ENCODE measurements at places on chromosomes 3 and 15.

DNA sequence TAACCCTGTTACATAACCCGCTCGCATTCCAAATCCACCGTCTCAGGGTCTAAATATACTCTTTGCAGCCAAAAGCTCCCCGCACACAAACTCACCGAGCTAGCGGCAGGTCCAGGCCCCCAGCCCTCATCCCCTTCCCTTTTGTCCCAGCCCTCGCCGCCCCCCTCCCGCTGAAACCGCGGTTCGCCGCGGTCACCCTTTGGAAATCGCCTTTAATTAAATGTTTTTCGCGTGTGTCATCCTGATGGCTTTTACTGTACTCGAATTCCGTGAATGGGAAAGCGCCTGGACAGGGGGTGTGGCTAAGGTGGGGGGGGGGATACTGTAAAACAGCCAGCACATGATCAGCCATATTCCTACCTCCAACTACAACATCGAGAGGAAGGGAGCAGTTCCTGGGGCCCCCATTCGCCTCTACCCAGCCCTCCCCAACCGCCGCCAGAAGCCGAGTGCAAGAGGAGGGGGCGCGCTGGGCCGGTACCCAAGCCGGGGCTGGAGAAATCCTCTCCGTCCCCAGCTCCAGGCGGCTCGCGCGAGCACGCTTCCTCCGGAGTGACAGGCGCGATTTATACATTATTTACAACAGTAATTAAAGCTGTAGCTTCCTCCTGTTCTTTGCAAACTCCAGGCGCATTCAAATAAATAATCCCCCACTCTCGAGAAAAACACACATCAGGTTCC is 1.7 kb downstream of the RORA start:
- DNase-seq, result no peak

DNA sequence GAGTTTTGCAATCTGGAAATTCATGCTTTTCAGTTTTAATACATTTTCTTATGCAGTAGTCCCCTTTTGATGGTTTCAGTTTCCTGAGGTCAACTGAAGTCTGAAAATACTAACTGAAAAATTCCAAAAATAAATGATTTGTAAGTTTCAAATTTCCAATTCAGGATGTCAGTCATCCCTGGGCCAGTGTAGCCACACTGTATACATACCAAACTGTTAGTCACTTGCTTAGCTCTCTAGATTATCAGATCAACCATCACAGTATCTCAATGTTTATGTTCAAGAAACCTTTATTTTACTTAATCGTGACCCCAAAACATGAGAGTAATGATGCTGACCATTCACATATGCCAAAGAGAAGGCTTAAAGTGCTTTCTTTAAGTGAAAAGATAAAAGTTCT is 715.5 kb downstream of the GBE1 start:
- no peak for DNase-seq

GRCh38 chr15:40452296-40453090 is 11.7 kb downstream of the BAHD1 start:
- DNase-seq, result no peak

- DNase-seq, result no peak
Observed at GRCh38 chr3:194086388-194087075, 49.4 kb upstream of the HES1 start.

DNA sequence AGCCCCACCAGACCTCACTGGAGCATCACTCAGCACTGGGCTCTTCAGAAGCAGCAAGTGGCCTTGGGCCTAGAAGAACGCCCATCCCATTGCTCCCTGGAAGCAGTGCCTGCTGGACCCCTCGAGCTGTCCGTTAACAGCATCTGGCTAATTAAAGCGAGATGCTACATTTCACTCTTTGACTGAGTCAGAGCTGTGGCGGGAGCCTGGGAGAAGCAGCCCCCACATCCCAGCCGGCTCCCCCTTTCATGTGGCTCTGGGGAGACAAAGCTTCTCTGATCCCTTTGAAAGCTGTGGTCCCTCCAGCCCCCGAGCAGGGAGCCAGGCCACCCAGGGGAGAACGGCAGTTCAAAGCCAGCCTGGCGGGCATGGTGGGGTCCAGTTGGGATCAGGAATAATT is 103.7 kb downstream of the MEGF11 start:
- no peak for DNase-seq

DNA sequence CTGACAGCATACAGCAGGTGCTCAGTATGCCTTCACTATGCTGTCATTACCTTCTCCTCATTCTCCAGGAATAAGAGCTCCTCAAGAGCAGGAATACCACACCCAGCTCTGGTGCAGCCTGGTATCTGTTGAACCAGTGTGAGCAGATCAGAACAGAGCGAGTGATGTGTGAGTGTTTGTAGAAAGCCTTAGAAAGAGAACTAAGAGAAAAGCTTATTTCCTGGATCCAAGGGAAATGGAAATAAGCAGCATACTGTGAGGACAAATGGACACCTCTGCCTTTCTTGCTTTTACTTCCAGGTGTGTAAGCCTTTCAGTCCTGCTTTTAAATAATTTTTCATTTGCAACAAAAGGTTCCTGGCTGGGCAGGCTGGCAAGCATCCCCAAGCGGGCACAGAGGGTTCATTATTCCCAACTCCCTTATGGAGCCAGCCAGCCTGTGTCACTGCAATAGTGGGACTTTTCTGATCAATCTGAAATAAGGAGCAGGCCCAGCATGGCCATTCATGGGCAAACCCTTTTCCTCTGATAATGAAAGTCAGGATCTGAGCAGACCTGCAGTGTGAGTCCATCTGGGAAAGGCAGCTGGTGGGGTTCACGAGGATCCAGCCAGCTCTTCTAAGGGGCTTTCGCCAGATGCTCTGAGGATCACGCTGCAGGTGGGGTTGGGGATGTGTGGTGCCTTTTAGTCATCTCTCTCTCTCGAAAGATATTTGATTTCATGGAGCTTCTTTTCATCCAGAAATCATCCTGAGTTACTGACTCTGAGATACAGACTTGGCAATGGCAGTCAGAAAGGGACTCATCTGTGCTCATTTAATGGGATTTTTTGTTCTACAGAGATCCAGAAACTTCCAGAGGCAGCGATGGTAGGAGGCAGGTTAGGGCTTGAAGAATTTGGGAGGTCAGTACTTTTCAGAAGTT is 594.9 kb upstream of the CFAP20DC start:
- DNase-seq, result no peak

GRCh38 chr3:78183906-78184599 is 1144.2 kb downstream of the ROBO2 start:
- no peak for DNase-seq

- DNase-seq, result no peak
Observed at GRCh38 chr15:66800584-66801235, 98.7 kb downstream of the SMAD6 start.

DNA sequence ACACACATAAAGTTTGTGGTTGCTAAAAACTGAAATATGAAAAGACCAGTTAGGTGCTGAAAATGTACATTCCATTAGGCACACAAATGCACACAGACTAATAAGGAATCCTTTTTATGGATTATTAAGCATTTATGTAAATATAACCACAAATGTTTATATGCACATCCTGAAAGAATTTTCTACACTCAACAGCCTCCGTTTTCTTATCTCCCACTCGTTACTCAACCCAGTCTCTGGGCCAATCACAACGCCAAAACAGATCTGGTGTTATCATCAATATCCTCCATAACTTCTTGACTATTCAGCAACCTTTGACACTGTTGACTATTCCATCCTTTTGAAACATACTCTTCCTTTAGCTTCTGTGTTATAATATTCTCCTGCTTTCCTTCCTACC is 136.4 kb downstream of the ATP8B4 start:
- DNase-seq, result no peak

DNA sequence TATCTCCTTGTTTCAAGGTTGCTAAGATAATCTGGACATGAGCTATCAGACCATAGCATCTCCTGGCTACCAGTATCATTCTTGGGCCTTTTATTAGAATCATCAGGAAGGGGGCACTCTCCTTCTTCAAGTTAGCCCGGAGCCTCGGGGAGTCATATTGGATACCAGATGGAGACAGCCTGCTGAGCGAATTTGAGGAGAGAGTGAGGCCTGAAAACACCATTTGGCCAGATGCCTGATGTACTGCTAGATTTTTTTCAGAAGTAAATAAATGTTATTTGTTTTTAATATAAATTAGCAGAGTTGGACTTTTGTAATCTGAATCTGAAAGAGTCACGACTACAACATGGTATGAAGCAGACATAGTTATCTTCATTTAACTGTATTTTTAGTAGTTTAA is 848.6 kb downstream of the IGSF11 start:
- no peak for DNase-seq

DNA sequence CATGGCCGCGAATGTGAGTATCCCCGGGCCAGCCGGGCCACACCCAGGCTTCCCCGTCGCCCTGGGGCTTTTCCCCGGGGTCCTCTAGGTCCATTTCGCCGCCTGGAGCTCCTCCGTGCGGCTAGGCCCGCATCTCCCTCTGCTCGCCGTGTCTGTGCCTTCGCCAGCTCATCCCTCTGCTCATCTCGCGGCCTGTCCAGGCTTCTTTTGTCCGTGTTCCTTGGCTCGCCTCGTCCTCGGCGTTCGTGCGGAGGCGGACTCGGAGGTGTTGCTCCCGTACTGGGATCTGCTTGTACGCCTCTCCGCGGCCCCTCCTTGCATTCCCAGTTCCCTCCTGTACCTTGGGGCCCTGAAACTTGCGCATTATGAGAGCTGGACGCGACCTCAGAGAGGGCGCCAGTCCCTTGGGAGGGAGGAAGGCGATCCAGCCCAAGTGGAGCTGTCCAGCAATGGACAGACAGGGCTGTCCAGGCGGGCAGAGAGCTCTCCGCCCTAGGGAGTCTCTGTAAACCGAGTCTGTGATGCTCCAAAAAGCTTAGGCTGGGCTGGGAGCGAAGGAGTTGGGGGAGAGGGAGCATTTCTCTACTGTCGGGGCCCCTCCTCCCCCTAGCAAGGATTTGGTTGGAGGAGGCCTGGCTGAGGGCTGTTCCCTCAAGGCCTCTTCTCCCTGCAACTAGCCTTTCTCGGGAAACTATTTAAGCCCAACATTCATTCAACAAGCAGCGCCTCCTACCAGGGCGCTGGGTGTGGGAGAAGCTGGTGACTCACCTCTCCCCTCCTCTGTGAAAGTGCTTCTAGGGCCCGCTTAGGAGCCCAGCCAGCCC is 553 bp downstream of the TMEM43 start:
- no peak for DNase-seq

DNA sequence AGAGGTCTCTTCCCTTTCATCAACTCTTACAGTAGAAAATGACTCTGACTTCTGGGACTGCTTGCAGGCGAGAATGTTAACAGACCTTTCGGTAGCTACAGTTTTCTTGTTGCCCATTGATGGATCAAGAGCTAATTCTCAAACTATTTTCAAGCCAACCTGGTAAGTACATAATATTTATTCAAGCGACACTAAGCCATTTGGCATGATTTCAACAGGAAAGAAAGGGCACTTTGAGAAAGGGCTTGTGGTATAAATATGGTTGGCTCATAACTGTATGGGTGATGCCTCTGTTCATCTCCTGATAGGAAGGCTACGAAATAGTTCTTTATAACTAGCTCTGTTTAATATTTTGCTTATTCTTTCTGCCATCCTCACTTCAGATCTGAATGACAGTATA is 196.2 kb upstream of the CNTN4 start:
- peak; percentile 48 for DNase-seq

DNA sequence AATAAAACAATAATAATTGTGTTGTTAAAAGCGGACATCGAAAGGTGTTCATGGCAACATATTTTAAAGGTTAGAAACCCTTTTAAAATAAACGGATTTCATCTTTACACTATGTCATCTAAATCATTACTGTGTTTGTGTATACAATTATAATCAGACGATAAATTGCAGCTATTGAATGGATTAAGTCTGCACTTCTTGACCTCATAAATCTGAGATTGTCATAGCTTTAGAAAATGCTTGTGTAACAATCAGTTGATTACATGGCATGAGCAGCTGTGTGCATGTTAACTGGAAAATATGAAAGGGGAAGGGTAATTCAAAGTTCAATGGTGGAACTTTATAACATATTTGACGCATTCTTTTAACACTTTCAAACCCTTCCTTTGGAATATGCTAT is 152.4 kb upstream of the MDFIC2 start:
- DNase-seq, result no peak

GRCh38 chr15:57922776-57923175 is 142.7 kb downstream of the ALDH1A2 start:
- DNase-seq, result peak; percentile 35

DNA sequence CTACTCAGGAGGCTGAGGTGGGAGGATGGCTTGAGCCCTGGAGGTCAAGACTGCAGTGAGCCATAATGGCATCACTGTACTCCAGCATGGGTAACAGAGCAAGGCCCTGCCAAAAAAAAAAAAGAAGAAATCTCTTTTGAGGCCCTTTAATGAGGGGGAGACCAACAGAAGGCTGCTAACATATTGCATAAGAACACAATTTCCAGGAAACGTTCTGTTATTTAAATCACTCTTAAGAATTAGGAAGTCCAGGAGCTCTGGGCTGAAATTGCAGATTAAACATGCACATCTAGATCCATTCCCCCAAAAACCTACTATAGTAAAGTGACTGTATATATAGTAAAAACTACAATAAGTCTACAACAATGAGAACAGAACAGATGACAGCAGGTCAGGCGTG is 16.1 kb upstream of the BLM start:
- no peak for DNase-seq

GRCh38 chr15:101083336-101084045 is 164.3 kb downstream of the LRRK1 start:
- DNase-seq, result no peak

- peak; percentile 70 for DNase-seq
Observed at GRCh38 chr15:34969340-34970097, at the start of gene AQR. TSS of gene AQR (minus strand) at chr15:34969742. CDS start at chr15:34969613, 129 bp downstream.

- no peak for DNase-seq
Observed at GRCh38 chr3:138890555-138891187, 55.9 kb upstream of the PIK3CB start.

- DNase-seq, result no peak
Observed at GRCh38 chr3:126659915-126660886, 5.3 kb upstream of the TXNRD3 start.

DNA sequence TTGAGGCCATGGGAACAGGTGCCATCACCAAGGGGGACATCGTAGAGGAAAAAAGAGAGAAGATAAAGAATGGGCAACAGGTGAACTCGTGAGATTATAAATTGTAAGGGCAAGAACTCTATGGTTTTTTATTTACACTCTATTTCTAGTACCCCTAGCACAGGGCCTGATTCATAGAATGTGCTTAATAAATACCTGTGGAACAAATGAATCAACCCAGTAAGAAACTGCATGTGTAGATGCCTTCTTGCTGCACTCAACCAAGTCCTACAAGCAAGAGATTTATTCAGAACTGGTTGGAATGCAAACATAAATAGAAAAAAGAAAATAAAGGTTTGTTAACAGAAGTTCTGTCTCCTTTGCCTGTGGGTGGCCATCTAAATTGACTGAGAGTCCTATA is 18.7 kb upstream of the KPNA1 start:
- DNase-seq, result no peak

- DNase-seq, result no peak
Observed at GRCh38 chr15:45373976-45374375, 4.4 kb downstream of the GATM start.

- no peak for DNase-seq
Observed at GRCh38 chr3:37491343-37491742, 317.0 kb upstream of the LRRFIP2 start.

- peak; percentile 21 for DNase-seq
Observed at GRCh38 chr3:3798631-3799113, 559 bp upstream of the LRRN1 start.

GRCh38 chr3:12040902-12041301 is 36.7 kb downstream of the SYN2 start:
- no peak for DNase-seq

Measured in DMS79 (cell line).